CD4-positive, alpha-beta T cell treated with Interferon alpha-2 for 1 hour (primary cell): ENCODE measurements at places on chromosomes 2 and 18.

DNA sequence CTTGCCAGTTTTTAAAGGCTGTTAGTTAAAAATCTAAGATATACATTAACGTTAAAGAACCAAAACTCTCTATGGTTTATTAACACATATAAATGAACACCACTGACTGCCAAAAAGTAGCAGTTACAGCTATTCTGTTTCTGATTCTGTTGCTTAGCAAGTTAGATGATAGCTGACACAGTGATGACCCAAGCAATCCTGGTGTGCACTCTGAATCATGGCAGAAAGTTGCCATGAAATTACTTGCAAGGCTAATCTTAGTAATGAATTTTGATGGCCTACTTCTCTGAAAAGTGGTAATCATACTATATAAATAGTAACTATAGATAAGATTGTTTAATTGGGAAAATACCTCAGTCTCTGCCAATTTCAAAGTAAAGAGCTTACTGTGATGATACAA lies 57.7 kb downstream of the ROCK2 start:
- no peak for DNase-seq

GRCh38 chr2:159609811-159610549 lies 6.4 kb downstream of the BAZ2B start:
- DNase-seq: no peak

- no peak for DNase-seq
Observed at GRCh38 chr2:165952085-165952484, 1.5 kb downstream of the TTC21B start.

DNA sequence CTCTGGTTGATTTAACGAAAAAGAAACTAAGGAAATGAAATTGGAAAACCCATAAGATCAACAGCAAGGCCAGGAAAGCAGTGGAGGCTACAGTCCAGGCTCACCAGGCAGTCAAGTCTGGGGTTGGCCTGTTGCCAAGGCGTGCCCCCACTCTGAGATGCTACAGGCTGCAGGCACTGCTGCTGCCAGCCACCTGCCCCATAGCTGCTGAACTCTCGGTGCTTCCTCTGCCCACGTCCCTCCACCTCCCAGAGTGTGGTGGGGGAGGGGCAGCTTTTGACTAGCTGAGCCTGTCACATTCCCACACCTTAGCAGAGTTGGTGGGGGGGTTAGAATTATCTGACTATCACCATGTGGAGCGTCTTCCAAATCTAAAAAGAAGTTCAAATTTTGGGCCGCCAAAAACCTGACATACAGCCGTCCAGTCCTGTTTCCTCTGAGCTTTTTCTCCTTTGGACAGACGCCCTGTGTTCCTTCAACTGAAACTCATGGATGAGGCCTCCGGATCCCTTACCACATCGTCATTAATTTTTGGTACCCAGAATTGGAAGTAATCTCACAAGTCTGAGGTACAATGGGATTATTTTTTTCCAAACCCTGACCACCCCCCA lies 3.9 kb upstream of the SH3RF3 start:
- DNase-seq: no peak

DNA sequence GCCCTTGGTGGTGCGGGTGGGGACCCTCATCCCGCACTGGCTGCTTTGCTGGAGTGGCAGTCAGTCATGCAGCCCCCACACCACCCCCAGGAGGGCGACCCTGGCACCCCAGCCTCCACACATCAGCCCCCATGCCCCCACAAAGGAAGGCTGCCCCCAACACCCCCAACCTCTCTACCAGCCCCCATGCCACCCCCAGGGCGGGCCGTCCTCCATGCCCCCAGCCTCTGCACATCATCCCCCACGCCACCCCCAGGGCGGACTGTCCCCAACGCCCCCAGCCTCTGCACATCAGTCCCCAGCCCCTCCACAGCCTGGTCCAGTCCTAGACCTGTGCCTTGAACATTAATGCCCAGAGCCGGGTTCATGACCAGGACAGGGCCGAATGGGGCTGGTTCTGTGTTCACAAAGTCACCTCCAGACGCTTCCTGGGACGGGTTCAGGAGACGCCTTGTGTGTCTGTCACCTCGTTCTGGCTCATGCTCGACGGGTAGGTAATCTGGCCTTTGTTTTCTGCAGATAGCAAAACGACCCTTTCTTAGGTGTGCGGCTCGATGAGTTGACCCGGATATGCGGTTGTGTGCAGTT lies 18.4 kb downstream of the D2HGDH start:
- no peak for DNase-seq

DNA sequence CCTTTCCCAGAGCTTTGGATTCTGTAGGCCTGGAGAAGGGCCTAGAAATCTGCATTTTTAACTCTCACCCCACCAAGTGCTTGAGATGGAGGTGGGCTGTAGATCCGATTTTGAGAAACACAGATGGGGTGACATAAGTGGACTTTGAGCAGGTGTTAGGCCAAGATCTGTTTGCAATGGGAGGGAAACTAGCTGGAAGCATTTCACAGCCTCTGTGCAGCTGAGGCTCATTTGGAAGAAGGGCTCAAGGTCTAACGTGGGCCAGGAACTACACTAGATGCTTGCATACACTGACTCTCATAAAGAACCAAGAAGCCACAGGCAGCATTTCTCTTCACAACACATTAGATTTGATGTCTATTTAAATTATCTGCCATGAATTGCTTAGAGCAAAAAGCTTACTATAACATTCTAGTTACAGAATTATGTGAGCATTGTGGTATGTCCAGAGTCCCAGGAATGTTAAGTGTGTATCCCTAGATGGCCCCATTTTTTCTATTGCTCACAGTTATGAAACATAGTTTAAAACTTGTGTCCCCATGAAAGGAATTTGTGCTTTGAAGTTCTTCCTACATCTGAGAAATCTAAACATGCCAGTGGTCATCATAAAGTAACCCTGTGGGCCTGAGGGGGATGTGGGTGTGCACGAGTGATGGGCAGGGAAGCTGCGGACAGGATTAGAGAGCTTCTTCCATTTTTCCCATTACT lies 77.2 kb downstream of the CD28 start:
- DNase-seq: no peak

GRCh38 chr2:72780477-72780876 lies 45.4 kb downstream of the EXOC6B start:
- no peak for DNase-seq

GRCh38 chr2:203708846-203709396 lies 2.5 kb downstream of the CD28 start:
- DNase-seq: no peak

DNA sequence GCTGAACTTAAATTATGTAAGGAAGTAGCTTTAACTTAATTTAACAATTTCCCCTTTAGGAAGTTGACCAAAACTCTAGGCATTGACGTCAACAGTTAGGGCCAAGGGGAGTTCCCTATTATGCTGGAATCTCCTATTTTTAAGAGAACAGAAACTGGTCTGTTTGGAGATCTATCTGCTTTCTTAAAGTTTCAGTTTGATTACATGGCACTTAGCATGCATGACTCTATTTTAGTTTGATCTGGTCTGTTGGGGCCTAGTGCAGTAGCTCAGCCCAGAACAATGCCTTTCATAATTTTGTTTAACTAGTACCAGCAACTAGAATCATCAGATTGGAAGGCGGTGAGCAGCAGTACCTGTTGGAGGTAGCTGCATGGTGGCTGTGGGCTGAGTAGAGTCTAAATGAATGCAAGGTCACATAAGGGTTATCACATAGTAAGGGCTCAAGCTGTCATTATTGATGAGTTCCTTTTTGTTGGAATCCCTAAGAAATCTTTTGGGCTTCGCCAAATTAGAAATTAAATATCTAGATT lies 60.5 kb upstream of the ZNG1B start:
- DNase-seq: no peak

DNA sequence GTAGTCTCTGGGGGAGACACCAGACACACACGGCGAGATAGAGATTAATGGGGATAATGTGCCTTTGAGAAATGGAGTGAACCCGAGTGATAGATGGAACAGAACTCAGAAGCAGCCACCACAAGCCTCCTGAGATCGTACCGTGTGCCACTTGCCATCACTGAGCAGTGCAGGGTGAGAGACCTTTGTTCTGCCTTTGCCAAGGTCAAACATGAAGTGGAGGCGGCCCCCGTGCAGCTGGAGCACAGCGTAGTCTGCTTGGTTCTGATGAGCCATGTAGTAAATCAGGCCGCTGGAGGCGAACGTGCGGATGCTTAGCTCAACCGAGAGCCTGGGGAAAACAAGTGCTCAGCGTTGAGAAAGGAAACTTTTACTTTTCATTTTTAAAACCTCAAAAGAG lies 167.0 kb downstream of the LAMA1 start:
- DNase-seq: no peak

GRCh38 chr2:201127152-201127511 lies 11.2 kb downstream of the CFLAR start:
- DNase-seq: no peak

DNA sequence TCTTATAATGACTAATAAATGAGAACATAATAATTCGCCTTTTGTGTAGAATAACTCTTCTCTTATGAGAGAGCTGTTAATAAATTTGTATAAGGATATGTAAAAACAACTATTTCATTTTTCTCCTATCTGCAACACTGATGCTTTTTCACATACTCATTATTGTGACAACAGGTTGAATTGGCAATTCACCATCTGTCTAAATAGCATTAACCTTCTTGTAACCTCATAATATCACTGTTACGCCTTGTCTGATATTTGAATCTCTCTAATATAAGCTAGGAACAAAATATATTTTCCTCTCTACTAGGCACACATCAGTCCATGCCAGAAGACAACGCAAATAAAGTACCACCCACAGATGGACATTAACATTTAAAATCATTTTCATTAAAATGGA lies 938.9 kb downstream of the CPS1 start:
- no peak for DNase-seq

DNA sequence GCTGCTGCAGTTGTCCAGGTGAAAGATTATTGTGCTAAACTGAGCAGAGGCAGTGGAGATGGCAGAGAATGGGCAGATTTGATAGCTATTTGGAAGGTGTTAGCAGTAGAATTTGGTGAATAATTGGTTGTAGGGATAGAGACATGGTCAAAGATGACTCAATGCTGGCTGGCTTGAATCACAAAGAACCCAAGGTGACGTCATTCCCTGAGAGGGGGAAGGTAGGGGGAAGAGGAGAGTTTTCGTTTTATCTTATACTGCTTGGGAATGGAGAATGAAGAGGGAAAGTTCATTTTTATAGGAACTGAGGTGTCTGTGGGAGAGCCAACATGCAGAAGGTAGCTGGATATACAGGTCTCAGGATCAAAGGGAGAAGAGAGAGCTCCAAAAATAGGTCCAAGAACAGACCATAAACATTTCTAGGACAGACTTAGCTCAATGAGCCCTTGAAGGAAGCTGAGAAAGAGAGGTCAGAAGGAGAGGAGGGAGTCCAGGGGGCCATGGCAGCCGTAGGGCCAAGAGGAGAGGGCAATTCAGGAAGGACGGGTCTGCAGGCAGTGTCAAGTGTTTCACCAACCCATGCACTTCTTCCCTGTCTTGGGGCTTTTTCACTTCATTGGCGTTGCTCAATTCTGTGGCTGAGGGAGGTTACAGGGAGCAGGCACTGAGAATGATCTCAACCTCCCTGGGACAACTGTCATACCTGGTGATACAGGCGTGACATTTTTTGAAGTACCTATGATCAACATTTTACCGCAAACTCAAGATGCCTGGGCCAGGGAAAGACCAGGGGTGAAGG lies 281.3 kb downstream of the TDRD15 start:
- DNase-seq: no peak

DNA sequence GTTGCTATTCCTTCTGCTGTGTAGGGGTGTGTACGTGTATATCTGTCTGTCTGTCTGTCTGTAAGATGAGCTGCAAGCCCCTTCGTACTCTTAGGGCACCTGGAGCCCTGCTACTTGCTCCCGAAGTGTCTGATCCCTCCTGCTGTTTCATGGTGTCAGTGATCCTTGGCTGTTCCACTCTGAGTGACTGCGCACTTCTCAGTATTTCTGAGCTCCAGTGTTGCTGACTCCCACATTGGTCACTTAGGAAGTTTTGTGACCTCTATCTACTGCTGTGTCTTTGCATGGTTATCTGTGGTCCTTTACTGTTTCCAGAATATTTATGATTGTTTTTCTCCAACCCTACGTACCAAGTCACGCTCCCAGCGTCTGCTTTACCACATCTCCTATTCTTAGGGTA lies 16.2 kb downstream of the SEMA4F start:
- no peak for DNase-seq

- DNase-seq: no peak
Observed at GRCh38 chr2:3305431-3305830, 72.2 kb downstream of the EIPR1 start.

DNA sequence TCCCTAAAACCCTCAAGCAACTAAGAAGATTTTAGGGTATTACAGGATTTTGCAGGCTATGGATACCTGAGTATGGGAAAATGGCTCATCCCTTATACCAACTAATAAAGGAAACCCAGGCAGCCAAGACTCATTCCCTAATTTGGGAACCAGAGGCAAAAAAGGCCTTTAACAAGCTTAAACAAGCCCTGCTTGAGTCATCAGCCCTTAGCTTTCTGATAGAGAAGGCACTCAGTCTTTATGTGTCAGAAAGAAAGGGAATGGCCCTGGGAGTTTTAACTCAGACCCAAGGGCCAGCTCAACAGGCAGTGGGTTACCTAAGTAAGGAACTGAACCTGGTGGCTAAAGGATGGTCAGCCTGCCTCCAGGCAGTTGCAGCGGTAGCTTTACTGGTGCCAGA lies 96.9 kb upstream of the RMP24 start:
- DNase-seq: no peak

DNA sequence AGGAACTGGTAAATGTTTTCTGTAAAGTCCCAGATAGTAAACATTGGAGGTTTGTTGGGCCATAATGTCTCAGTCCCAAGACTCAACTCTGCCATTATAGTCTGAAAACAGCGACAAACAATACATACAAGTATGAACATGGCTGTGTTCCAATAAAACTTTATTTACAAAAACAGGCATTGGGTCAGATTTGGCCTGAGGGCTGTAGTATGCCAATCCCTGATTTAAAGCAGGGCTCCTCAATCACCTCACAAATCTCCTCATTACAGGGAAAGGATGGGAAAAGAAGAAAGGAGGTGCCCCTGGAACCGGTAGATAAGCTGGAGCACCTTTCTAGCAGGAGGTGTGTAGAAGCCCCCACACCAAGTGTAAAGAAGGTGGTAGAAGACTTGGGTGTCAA lies 48.9 kb upstream of the UPP2 start:
- DNase-seq: no peak

- no peak for DNase-seq
Observed at GRCh38 chr2:197134206-197134605, 176.4 kb downstream of the ANKRD44 start.

DNA sequence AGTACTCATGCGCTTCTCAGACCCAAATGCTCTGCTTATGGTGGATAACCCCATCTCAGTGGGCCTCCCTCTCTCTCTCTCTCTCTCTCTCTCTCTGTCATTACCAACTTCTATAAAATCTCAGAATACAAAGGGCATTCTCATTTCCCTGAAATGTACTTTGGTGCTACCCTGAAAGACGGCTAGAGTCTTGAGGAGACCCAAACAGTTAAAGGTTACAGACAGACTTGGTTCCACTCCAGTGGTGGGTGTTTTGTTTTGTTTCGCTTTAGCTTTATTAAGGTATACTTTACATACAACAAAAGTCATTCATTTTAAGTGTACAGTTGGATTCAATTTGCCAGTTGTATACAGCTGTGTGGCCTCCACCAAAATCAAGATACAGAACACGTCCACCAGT lies 60.9 kb downstream of the BCL11A start:
- DNase-seq: no peak

- no peak for DNase-seq
Observed at GRCh38 chr2:29295845-29296244, 180.6 kb downstream of the CLIP4 start.

GRCh38 chr2:25939257-25939668 lies 43.0 kb downstream of the KIF3C start:
- DNase-seq: no peak
